ENCODE measurements at places on chromosomes 16 and 17. TPM values are rescaled to one million over a fixed set of nuclear protein-coding genes. Genes with fewer than 3 reads are reported as not detected.
A peak's percentile ranks its signal among the peaks of the same experiment; 100 is the strongest.

- peaks cover 31% of the 10 kb centered on the region for H3K36me3 ChIP-seq
- DNase-seq = no peak
- no peak overlapping the region for H3K4me3 ChIP-seq
- H3K27me3 ChIP-seq = no peaks in the 10 kb centered on the region
Measured at GRCh38 chr17:81258292-81258691, 19.2 kb downstream of the NDUFAF8 start.

DNA sequence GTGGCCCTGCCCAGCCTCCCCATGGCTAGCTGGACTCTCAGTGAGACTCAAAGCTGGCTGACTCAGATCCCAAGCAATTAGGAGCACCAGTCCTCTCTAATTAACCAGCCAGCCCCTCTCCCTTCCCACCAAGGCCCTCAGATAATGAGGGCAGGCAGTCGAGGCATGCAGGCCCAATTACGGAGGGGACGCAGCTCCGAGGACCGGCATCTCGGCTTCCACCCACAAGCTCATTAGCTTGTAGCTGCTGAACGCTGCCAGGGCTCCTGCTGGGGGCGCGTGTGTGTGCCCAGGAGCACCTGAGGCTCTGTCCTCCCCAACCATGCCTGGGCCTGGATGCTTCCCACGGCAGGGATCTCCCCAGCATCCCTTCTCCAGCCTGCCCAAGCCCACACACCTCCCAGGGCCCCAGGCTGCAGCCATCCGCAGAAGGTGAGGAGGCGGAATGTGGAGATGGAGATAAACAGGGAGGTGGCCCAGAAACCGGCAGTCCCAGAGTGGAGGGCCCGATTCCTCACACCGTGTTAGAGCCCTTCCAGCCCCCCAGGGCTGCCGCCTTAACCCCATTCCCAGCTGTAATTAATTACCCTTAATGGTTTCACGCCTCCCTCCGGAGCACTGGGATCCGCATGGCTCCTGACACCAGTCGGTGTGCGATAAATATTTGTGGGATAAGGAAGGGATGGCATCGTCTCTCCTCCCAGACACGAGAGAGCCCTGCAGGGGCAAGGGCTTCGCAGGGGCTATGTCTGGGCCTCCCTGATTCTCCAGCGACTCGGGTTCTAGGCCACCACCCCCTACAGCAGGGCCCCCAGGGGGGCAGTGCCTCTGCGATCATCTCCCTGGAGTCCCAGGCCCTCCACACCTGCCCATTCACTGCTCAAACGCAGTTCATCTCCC is 42.2 kb downstream of the RPH3AL start:
- no peak overlapping the region for H3K4me3 ChIP-seq
- H3K4me1 ChIP-seq = no peaks in the 10 kb centered on the region
- H3K27ac ChIP-seq = no peak overlapping the region
- peaks cover 22% of the 10 kb centered on the region for H3K27me3 ChIP-seq

DNA sequence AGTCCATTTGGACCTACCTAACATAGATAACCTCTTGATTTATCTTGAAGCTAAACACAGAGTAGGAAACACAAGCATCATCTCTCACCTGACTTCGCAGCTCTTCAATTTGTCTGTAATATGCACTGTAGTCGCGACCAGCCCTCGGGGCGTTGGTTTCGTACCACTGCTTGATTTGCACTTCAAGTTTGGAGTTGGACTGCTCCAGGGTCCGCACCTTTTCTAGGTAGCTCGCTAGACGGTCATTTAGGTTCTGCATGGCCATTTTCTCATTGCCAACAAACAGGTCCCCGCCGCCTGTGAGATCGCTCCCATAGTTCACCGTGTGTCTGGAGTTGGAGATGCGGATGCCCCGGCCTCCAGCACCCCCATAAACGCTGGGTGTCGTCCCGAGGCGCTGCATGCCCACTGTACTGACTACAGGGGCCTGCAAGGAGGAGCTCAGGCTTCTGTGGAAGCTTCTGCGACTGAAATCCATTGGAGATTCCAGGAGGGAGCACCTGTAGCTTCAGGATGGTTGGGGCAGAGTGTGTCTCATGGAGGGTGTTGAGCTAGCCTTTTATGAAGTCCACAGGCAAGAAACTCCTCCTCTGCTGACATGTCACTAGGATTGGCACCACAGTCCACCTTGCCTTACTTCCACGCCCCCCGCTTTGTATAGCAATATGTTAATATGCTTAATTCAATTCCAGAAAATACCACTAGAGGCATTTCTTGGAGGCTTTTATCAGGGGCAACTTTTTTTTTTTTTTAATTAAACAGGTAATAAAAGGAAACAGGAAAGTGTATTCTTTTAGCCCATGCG is at the start of gene KRT20:
Gene KRT20, minus strand, starts transcription at position 535 of the 805 bp plus-strand sequence. Its CDS starts 57 bp downstream, at position 478.
- no peak for DNase-seq
- no peaks in the 10 kb centered on the region for H3K36me3 ChIP-seq
- no peak within 1 kb of the TSS for H3K27ac ChIP-seq
- peaks cover 20% of the 10 kb centered on the region for H3K27me3 ChIP-seq
- no peak within 1 kb of the TSS for H3K4me3 ChIP-seq

- H3K27me3 ChIP-seq = peaks cover 24% of the 10 kb centered on the region
- H3K36me3 ChIP-seq = no peaks in the 10 kb centered on the region
- H3K4me3 ChIP-seq = no peak overlapping the region
Measured at GRCh38 chr16:55398762-55399161, 74.8 kb downstream of the IRX6 start.

DNA sequence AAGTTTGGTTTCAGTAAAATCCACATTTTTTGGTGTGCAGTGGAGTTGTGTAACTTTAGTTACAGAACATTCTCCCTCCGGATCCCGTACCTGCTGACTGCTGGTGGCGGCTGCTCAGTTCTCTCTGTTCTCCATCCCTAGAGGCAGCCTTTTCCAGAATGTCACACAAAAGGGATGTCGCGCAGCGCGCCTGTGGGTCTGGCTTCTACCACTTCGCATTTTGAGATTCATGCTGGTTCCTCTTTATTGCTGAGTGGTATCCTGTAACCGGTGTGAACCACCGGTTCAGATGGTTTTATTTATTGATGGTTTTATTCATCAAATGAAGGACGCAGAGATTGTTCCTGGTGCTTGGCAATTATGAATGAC is 981 bp upstream of the CEP131 start:
- H3K4me1 ChIP-seq = peaks cover 12% of the 10 kb centered on the region
- peak overlapping the region; percentile 58 for H3K4me3 ChIP-seq
- H3K27ac ChIP-seq = peak overlapping the region; percentile 28
- H3K27me3 ChIP-seq = no peaks in the 10 kb centered on the region
- DNase-seq = no peak
- no peaks in the 10 kb centered on the region for H3K36me3 ChIP-seq

GRCh38 chr17:75590314-75590761 is 2.7 kb downstream of the MYO15B start:
- H3K27ac ChIP-seq = no peak overlapping the region
- no peak for DNase-seq
- no peaks in the 10 kb centered on the region for H3K36me3 ChIP-seq
- no peaks in the 10 kb centered on the region for H3K4me1 ChIP-seq

DNA sequence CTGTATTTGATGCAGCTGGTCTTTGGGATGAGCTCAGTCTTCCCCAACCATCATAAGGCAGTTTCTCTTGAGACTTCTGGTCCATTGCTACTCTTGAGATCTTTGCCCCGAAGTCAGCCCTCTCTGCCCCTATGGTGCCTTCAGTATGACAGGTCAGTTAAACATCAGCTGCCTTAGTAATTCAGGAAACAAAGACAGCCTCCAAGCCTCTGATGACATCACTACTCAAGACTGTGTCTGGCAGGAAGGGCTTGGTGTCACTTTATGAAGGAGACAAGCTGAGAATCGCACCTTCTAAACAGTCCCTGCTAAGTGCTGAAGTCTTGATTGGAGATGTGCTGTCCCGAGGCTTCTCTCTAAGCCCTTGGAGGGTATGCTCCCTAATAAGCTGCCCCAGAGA is 104.9 kb upstream of the TBX2 start:
- no peak overlapping the region for H3K27ac ChIP-seq
- peaks cover 10% of the 10 kb centered on the region for H3K4me1 ChIP-seq
- no peak overlapping the region for H3K4me3 ChIP-seq
- DNase-seq = peak; percentile 30

Gene TEDC2
- total RNA-seq = 6.9 TPM
